ENCODE measurements at places on chromosomes 11 and 22.
A peak's percentile ranks its signal among the peaks of the same experiment; 100 is the strongest.

GRCh38 chr11:120336641-120337354 is 585 bp downstream of the ARHGEF12 start:
- DNase-seq, result peak; percentile 25

DNA sequence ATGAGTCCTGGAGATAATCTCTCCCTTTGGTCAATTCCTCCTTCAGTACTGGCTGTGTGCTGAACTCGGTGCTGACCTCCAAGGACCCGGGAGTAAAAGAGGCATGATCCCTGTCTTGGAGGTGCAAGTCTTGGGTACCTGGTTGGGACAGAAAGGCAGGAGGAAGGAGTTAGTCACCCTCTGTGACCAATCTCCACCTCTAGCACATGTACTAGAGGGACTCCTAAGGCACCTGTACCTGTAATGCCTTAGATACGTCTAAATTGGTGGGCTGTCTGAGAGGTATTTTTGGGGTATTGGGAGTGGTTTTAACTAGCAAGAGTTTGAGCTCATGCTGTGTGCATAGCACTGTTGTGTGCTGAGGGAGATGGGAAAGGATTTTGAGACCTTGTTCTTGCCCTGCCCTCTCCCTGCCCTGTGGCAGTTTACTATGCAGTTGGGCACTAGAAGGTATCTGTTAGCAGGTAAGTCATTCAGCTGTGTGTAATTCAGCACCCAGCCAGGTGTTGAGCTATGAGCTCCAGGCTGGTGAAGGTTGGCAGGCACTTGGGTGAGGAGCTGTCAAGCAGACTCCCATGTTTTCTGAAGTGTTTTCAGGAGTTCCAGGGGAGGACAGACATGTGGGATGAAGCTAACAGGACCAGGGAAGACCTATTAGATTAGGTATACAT is 2.5 kb downstream of the PANX1 start:
- DNase-seq, result no peak

- DNase-seq, result peak; percentile 34
These were observed 27.2 kb upstream of the SMPD1 start for GRCh38 chr11:6362873-6363678.

GRCh38 chr22:48952256-48953102 is 875.2 kb downstream of the BRD1 start:
- no peak for DNase-seq

- no peak for DNase-seq
These were observed 80.6 kb upstream of the TIMP3 start for GRCh38 chr22:32720924-32721323.

DNA sequence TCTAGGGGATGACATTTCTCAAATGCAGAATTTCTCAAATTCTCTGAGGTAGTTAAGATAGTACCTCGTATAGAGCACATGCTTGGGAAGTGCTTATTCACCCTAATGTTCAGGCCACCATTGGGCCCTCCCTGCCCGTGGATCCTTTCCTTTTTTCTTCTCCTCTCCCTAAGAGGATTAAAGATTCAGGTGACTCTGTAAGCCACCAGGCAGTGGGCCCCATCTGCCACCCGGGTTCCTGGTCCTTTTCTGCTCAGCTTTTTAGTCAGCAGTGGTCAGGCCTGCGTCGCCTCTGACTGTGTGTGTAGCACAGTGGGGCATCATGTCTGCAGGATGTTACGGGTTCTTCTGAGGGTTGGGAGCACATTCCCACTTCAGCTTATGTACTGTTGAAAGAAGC is 7.2 kb downstream of the CEP164 start:
- DNase-seq, result no peak

GRCh38 chr22:49112176-49112575 is 715.5 kb downstream of the BRD1 start:
- no peak for DNase-seq

DNA sequence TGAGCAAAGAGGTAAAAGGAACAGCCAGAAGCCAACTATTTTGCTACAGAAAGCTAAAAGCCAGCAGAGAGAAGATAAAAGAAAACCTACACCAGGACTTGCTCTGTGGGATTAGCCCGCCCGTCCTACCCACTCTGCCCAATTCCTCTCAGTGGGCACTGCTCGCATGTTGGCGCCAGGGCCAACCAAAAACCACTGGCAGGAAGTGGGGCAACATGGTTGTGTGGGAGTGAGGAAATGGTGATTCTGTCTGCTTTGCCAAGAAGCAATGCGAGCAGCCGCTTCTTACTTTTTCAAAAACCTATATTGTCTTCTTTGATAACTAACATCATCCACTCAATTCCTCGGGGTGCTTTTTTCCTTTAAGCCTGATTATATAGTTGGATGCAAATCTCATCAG is 14.2 kb upstream of the APOA1 start:
- DNase-seq, result peak; percentile 42

DNA sequence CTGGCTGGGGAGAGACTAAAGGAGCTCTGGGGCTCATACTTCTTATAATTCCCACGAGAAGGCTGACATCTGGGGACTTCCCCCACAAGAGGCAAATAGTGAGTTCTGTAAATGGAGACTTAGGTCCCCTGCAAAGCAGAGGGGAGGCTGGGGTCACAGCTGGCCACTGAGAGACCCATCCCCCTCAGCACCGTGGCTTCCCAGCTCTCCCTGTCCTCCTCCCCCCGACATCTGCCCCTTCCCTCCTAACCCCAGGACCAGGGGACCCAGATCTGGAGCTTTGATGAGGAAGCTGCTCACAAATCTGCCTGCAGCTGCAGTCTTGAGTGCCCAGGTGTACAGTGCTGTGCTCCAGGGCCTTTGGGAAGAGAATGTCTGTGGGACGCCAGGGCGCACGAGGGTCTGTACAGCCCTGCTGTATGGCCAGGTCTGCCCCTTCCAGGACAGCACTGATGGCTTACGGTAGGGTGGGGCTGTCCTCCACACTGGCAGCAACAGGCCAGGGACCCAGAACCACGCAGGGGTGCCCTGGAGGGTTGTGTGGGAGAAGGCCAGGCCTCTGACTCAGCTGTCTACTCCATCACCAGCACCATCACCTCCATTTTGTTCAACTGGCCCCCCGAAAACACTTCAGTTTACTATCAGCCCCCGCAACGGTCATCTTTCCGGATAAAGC is 1.1 kb downstream of the RGL4 start:
- no peak for DNase-seq

DNA sequence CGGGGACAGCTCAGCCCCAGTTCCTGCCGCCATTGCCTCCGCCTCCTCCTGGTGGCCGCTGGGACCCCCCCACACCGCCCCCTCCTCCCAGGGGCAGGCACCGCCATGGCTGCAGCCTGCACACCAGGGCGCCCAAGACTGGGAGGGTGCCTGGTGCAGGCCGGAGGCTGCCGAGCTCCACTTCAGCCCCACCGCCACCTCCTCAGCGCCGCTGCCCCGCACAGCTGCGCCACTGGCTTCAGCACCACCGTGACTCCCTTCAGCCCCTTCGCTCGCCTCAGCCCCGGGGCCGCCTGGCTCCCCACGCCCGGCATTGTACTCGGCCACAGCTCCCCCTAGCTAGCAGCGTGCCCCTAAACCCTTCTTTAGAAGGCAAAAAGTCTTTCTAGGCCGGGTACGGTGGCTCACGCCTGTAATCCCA is 131.1 kb downstream of the CRYBB2 start:
- DNase-seq, result no peak

- DNase-seq, result no peak
These were observed 62.0 kb downstream of the EMSY start for GRCh38 chr11:76506833-76507232.

GRCh38 chr11:115360186-115360824 is 143.9 kb downstream of the CADM1 start:
- DNase-seq, result no peak

GRCh38 chr11:120739780-120740179 is 228.2 kb downstream of the GRIK4 start:
- no peak for DNase-seq

GRCh38 chr11:73623686-73624085 is 22.7 kb upstream of the PLEKHB1 start:
- no peak for DNase-seq

GRCh38 chr22:43014316-43014868 is 557 bp downstream of the PACSIN2 start:
- no peak for DNase-seq

Measured in stimulated activated CD8-positive, alpha-beta memory T cell treated with anti-CD3 and anti-CD28 coated beads, Interleukin-7, amount 100 ng/mL, for 4 hours (primary cell).